ENCODE measurements at places on chromosomes 1 and 21.

DNA sequence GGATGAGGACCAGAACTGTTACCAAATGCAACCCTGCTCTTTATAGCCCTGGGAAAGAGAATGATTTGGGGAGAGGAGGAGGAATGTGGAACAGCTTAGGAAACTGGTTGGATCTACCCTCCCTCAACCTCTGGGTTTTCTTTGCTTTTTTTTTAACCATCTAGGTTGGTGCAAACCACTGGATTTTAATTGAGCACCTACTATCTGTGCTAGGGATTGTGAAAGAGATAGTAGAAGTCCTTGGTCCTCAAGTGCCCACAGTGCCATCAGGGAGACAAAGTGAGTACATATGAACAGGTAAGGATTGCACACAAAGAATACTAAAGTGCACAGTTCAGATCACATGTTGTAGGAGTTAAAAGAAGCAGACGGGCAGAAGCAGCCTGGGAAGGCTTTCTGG lies 4.7 kb downstream of the TAGLN2 start:
- no peak for DNase-seq

- peak; percentile 66 for DNase-seq
These were observed at the start of gene RUSC1 for GRCh38 chr1:155320661-155321617. TSS of gene RUSC1 (plus strand) at chr1:155320894. CDS start at chr1:155321774, 880 bp downstream.

GRCh38 chr21:30613836-30614235 lies at the start of gene KRTAP6-1:
TSS of gene KRTAP6-1 (minus strand) at chr21:30613930. CDS start at chr21:30613904, 26 bp downstream.
- DNase-seq: no peak

DNA sequence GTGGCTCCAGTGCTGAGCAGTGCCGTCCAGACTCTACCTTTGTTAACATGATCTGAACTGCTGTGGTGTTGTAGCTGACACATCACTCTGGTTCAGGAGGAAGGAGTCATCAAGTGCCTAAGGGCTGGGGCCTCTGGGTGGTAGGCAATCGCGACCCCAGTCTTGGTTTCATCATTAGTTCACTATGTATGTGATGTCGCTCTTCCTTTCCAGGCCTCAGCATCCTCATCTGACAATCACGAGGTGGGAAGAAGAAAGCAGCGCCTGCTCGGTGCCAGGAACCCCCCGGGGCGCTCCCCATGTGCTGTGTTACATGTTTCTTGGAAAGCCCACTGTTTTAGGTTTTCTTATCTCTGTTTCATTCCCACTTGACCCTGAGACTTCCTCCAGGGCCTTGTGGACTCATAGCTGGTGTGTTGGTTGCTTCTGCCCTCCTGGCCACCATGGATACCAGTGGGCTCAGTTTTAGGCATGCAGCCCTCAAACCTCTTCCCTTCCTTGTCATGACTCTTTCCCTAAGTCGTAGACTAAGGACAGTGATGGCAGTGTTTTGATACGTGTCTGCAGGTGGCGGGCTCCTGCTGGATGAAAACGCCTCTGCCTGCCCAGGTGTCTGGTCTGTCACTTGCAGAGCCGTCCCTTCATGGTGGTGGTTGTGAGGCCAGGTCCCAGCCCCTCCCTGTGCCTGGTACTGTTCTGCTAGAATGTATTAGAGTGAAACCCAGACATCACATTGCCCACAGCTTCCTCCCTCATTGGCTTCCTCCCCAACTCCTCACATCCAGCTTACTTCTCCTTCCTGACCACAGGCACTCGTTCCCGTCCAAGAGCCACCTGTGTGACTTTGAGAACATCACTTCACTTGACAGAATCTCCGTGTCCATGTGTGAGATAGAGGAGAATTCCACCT lies 17.2 kb upstream of the FOXO6 start:
- DNase-seq: no peak

DNA sequence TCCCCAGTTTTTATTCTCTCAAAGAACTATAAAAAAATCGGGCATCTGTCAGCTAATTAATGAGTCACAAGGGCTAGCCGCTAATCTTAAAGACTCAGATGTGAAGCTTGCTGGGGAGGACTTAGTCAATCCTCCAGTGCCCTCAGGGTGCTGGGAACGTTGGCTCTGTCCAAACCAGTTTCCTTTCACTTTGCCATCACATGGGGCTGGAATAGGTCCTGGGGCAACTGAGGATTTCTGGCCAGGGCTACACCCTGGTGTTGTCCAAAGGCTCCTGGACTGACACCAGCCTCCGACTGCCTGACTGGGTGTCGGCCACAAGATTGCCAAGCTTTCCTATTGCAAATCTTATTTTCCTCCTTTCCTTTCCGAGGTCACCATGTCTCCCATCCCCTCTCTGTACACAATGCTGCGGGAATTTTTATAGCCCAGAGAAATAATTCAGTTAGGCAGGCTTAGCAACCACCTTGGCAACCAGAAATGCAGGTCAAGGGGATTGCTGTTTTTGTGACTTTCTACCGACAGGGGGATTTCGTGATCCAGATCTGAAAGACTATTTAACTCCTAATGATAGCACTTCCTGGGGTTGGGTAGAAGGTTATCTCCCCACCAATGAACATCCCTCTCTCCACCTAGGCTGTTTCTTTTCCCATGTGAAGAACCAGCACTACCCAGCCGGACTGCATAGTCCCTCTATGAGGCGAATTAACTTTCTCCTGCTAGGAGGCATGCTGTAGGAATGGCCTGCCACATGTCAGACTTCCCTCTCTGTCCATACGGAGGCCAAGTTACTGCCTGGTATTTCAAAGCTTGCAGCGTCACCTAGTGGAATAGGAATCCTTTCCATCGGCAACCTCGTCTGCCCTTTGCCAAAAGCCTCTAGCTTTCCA lies 29.9 kb upstream of the CTBS start:
- no peak for DNase-seq

DNA sequence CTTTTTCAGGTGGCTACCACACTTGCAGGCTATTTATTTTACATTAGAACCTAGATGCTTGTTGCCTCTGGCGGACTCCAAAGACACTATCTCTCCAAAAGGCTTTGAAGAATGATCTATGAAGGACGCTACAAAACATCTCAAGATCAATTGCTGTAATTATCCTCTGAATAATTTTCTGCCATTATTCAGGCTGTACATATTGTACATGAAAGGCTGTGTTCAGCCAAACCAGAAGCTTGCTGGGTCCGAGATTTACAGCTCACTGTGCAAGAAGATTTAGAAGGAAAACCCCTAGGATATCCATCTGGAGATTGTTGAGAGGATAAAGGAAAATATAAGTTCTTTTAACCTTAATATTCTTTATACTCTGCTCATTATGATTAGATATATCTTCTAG lies 523.6 kb upstream of the PLXNA2 start:
- no peak for DNase-seq

GRCh38 chr1:70224954-70225353 lies 3.8 kb downstream of the SRSF11 start:
- no peak for DNase-seq

DNA sequence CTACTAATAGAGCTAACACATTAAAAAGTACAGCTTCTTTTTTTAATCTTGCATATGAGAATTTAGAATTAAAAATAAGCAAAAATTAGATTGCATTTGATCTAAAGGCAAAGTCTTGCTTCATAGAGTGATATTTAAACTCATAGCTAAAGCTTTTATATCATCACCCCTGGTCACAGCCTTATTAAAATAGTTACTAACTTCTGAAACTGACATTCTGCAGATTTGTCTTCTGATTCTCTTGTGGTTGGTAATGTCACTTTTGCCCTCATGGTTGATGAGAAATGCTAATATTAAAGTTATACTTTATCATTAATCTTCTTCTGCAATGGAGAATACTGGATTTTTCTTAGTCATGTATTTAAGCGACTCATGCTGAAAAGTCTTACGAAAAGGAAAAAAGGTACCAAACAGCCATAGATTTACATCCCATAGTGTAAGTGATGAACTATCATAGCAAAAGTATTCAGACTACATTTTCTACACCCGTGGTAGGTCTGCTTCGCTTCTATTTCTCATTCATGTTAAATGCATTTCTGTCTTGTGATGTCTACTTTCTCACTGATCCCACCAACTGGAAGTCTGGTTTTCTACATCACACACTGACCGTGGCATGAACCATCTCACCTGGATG lies 330.5 kb upstream of the B3GALT2 start:
- DNase-seq: no peak

DNA sequence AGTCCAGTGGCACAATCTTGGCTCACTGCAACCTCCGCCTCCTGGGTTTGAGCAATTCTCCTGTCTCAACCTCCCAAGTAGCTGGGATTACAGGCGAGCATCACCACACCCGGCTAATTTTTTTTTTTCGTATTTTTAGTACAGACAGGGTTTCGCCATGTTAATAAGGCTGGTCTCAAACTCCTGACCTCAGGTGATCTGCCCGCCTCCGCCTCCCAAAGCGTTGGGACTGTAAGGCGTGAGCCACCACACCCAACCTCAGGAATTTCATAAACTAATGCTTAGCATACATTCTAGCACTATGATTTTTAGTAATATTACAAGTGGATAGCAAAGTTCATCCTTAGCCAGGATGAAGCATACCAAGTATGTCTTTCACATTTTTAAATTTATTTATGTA lies 8.7 kb downstream of the DNAJC11 start:
- DNase-seq: no peak

Measured in stimulated activated CD8-positive, alpha-beta memory T cell treated with anti-CD3 and anti-CD28 coated beads, Interleukin-7, amount 100 ng/mL, for 4 hours (primary cell).